ENCODE measurements at places on chromosomes 2 and 18.

GRCh38 chr2:166285215-166285614 is 90.5 kb downstream of the SCN9A start:
- DNase-seq = no peak

GRCh38 chr2:88659538-88659915 is 31.9 kb upstream of the RPIA start:
- DNase-seq = peak; percentile 82

GRCh38 chr18:56825321-56825720 is 174.2 kb downstream of the WDR7 start:
- DNase-seq = no peak

GRCh38 chr2:30559544-30560275 is 112.7 kb downstream of the LCLAT1 start:
- no peak for DNase-seq

- DNase-seq = no peak
Measured at GRCh38 chr2:235366390-235366789, 127.5 kb upstream of the AGAP1 start.

DNA sequence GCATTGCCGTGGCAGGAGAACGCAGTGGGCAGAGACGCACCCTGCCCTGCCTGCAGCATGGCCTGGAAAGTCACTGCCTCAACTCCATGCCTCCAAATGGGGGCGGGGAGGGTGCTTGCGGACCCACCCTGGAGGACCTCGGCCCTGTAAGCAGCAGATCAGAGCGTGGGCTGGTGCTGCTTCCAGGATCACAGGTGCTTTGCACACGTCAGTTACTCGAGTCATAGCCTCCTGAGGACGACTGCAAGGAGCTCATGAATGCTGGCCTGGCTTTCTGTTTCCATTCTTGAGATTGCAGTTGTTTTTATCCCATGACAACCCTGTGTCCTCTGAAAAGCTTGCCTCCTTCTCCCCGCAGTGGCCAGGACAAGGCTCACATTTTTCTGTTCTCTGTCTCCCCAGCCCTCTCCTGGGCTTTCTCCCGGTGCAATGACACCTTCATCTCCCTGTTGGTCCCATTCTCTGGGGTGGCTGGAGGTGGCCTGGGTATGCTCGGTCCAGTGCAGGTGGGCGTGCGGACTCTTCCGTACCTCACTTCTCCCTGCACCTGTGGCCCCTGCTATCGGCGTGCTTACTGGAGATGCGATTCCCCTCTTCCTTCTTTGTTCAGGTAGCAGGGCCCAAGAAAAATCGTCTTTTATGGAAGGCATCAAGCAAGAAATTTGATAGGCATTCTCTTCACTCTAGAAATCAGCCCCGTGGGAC is 208.0 kb downstream of the GBX2 start:
- no peak for DNase-seq

- DNase-seq = no peak
Measured at GRCh38 chr2:28869494-28870145, 489 bp downstream of the TRMT61B start.

DNA sequence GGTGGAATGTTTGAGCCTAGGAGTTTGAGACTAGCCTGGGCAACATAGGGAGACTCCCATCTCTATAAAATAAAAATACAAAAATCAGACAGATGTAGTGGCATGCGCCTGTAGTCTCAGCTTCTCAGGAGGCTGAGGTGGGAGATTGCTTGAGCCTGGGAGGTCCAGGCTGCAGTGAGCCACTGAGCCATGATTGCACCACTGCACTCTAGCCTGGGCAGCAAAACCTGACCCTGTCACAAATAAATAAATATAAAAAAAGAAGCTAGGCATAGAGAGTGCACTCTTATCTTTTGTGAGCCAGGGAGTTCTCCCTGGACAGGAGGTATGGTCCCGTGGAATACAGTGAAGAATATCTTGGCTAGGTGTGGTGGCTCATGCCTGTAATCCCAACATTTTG is 11.0 kb upstream of the KYNU start:
- no peak for DNase-seq

- DNase-seq = no peak
Measured at GRCh38 chr2:202542142-202542541, 92.6 kb upstream of the FAM117B start.

GRCh38 chr2:48531141-48531648 is 1.2 kb downstream of the STON1 start:
- DNase-seq = peak; percentile 81

DNA sequence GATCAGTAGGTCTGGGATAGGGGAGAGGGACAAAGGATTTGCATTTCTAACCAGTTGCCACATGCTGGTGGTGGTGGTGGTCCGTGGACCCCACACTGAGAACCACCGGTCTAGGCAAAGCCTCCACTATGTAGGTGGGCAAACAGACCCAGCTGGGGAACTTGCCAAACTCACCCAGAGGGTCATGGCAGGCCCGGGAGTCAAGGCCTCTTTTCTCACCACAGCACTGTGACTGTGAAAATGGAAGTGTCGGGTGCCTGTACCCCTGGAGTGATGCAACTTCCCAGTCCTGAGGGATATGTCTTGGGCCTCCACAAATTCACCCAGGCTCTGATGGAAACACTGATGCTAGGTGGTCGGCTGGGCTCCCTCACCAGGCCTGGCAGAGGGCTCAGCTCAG is 101.2 kb upstream of the SMAD2 start:
- no peak for DNase-seq

GRCh38 chr18:65753520-65753919 is 2.7 kb downstream of the CDH7 start:
- DNase-seq = no peak

DNA sequence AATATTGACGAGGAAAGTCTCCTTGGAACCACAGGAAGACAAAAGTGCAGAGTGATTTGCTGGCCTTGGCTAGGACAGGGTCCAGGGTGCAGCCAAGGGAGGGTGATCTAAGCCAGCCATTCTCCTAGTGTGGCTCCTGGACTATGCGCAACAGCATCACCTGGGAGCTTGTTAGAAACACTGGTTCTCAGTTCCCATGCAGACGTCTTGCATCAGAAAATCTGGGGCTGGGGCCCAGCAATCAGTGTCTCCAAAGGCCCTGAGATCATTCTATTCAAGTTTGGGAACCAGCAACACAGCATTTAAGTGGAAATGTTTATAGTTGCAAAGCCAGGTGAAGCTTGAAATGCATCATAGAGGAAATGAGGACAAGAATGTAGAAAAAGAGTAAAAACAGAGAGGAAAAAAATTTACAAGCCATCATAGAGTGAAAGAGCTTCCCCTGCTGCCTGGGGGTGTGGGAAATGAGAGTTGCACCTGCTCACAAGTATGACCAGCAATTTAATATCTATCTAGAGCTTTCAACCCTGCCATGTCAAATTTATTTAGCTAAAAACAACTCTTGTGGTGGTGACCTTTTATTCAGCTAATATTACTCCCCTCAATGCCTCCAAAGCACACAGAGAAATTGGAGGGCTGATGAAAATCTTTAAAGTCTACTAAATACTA is 54.4 kb upstream of the SEC11C start:
- DNase-seq = no peak

DNA sequence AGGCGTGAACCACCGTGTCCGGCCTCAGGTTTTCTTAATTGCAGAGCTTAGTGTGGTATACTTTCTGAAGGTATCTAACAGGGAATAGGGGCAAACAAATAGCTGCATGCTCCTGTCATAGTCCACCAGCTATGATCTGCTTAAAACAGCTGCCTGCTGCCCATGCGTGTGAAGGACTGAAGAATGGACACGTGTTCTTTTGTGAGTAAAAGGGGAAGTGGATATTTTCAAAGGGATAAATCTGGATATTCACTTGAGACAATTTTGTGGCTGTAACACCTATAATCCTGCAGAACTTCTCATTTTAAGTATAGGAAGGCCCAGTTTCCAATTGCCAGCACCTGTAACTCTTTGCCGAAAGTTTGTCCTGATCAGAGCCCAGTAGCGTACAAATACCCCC is 44.7 kb downstream of the TRPM8 start:
- no peak for DNase-seq

DNA sequence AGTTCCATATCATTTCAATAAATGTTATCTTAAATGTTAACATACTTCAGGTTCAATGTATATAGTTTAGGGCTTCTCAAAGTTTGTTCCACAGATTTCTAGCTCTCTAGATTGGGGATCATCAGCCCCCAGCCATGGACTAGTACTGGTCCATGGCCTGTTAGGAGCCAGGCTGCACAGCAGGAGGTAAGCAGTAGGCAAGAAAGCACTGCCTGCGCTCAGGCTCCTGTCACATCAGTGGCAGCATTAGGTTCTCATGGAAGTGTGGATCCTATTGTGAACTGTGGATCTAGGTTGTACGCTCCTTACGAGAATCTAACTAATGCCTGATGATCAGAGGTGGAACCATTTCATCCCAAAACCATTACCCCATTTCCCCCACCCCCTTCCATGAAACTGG is 531.1 kb downstream of the PARD3B start:
- no peak for DNase-seq

GRCh38 chr2:134393075-134393461 is 139.2 kb downstream of the MGAT5 start:
- DNase-seq = no peak

DNA sequence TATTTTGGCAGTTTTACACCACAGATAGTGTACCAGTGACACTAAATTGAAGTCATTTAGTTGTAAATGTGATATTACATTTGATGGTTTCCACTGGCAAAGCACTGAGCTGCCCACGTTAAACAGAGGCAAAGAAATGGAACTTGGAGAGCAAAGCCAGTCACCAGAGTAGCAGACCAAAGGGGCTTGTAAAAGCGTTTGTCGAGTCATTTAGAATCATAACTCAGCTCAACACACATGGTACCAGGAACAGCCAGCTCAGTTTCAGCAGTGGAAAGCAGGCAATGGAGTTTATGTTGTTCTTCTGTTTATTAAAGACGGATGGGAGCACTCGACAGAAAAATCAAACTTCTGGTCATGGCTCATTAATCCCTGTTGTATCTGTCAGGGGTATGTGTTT is 91.2 kb downstream of the POU3F3 start:
- no peak for DNase-seq

DNA sequence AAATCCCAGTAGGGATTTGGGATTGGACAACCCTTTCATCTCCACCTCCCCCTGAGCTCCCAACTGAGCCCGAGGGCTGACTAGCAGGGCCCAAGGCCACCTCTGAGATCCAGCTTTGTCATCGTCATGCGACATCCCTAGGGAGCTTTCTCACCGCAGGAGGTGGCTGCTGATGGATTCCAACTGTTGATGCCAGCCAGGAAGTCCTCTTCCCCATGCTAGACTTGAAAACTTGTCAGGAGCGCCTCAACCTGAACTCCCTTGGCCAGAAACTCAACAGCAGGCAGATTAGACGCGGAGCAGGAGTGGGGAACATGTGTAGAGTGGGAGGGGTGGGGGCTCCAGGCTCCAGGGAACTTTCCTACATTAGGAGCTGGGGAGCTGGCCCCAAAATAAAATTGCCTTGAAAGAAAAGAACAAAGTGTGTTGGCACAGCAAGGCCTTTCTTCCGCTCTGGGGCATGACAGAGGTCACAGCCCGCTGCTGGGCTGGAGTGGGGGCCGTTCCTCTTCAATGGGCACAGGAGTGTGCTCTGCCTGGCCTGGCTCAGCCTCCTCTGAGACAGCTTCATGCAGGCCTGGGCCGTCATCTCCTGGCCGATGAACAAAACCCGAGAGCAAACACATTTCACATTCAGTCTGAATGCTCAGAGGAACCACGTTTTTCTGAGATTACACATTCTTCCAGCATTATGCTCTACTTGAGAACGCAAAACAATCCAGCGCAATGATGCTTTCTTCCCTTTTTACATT is 34.5 kb downstream of the EMILIN2 start:
- peak; percentile 75 for DNase-seq

DNA sequence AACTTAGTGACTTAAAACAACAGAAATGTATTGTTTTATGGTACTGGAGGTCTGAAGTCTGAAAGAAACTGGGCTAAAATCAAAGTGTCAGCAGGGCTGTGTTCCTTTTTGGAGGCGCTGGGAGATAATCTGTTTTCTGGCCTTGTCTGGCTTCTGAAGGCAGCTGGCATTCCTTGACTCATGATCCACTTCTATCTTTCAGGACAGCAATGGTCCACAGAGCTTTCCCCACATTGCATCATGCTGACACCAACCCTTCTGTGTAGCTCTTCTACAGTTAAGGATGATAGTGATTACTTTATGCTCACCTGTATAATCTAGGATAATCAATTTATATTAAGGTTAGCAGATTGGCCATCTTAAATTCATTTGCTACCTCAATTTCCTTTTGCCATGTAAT is 392.1 kb downstream of the TDRD15 start:
- no peak for DNase-seq

- no peak for DNase-seq
Measured at GRCh38 chr18:8780227-8780626, 74.9 kb downstream of the MTCL1 start.

- no peak for DNase-seq
Measured at GRCh38 chr18:12861637-12862036, 22.4 kb downstream of the PTPN2 start.

DNA sequence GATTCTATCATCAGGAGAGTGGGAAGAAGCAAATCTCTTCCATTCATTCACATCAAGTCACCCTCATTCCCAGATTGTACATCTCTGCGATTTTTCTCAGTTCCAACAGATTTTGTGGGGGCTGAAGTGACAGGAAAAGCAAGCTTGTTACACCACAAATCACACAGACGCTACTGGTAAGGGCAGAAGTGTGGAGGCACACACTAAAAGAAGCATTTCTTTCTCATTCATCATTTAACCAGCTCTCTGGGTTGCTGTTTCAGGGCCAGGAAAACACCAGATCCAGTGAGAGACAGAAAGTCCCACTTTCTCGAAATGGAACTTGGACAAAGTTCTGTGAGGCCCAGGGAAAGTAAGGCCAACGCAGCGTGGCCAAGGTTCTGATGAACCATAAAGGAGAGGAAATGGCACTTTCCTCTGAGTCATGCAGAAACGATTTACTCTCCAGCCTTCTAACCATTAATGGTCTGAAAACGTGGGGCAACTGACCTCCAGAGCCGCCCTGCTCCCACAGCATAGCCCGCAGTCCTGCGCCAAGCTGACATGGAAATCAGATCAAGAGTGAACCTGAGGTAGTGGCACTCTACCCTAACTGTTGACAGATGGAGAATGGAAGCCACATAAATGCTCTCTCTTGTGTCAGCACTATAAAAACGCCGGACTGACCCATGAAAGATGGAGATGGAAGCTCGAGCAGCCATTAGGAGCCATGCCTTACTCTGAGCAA is 191.0 kb downstream of the C1D start:
- DNase-seq = no peak

Measured in AG09319 (cell line).